NCI-H526 treated with DMSO at 0.1 percent for 48 hours (cell line): ENCODE measurements at places on chromosomes 16 and 17.

GRCh38 chr16:22220069-22220440 is 14.0 kb downstream of the EEF2K start:
- DNase-seq: no peak

DNA sequence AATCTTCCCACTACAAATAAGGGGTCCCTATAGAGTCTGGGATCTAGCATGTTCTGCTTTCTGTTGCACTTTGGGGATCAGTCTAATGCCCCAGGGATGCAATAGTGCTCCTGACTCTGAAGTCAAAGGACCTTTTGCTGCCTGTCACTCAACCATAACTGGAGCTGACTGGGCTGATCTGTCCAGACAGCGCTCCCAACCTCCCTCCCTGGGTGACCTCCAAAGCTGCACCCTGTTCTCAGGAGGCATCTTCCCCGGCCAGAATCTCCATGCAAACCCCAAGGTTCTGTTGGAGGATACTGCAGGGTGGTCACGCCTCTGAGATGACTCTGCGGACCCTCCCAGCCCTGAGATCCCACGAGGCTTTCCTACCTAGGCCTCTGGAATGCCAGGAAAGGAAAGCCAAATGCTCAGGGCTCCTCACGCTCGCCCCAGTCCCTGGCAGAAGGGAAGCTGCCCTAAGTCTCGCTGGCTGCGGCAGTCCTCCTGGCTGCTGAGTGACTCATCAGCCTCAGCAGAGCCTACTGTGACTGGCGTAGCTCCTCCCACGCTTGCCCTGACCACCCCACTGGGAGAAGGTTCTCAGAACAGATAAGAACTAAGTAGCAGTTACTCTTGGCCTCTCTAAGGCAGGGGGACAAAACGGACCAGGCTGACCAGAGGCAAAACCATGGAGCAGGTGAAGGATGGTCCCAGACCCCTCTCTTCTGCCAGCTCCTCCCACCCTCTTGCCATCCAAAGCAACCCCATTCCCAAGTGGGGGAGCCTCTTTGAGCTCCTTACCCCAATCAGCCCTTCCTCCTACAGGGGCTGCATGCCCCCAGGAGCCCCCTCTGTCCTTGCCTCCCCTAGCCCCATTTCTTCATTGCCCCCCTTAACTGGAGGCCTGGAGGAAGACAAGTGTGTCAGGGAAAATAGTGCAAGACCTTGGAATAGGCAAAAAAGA is 124.1 kb upstream of the TNRC6C start:
- DNase-seq: no peak

- no peak for DNase-seq
Measured at GRCh38 chr17:82924812-82925211, 85.0 kb upstream of the ZNF750 start.

- no peak for DNase-seq
Measured at GRCh38 chr17:28812748-28813377, 29.7 kb downstream of the FAM222B start.

DNA sequence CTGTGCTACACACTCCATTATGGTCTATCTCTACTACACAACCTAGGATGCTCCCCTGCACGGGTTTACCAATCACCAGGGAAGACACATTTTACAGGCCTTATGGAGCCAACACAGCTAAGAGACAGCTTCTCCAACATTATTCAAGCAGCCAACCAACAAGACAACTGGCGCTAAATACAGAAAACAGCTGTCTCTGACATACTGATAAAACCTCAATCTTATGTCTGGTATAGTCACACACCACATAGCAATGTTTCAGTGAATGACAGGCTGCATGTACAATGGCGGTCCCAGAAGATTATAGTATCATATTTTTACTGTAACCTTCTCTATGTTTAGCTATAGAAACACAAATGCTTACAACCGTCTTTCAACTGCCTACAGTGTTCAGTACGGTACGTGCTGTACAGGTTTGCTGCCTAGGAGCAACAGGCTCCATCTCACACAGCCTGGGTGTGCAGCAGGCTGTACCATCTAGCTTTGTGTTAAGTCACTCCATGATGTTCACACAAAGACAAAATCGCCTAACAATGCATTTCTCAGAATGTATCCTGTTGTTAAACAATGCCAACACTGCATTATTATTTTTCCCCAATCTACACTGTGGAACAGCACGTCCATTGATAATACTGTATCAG is 10.9 kb downstream of the USP22 start:
- DNase-seq: no peak

DNA sequence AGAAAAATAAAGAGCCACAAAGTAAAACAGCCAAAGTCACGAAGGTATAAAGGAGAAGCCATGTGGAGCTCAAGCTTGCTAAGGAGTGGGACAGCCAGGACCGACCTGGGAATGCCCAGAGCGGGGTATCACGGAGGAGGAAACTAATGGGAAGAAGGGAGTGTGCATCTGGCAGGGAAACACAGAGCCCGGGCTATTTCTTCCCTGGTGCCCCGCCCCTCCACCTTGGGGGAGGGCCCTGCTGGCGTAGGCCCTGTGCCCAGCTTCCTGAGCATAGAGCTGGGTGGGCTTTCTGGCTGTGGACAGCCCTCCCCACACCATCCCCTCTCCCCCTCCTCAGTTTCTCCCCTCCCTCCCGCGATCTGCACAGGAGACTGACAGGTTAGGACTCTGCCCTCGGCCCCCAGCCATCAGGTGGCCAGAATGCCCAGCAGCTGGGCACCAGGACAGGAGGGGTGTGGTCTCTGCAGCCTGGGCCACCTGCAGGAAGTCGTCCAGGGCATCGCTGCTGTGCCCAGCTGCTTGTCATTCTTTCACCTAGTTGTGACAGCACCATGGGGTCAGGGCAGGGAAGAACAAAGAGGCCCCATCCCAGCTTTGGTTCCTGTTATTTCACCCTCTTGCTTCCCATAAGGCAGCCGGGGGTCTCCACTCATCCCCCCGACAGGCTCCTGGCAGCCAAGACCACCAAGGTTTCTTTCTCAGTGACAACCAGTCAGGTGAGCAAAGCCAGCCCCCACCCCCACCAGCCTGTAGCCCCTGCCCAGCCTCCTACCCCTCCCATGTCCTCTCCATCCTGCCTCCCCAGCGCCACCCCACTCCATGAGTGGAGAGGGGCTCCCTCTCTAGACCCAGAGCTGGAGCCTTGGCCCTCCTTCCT is 7.1 kb upstream of the DCAF7 start:
- no peak for DNase-seq

- DNase-seq: no peak
Measured at GRCh38 chr17:55229276-55229675, 35.5 kb upstream of the HLF start.

DNA sequence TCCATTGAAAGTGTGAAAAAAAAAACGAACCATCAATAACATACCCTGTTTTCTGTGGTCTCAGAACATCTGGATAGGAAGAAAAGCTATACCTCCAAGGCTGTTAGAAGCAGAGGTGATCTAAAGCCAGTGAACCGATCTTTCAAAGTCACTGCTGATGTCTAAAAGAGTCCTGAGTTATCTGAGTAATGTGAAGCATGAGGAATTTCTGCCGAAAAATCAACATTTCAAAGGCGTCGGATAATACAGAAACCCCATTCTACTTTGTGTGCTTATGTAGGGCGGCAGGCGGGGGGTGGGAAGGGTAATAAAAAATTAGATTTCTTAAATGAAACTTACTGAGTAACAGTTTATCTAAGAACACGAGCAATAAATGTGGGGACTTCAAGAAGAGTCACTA is 3.9 kb downstream of the XYLT1 start:
- no peak for DNase-seq

DNA sequence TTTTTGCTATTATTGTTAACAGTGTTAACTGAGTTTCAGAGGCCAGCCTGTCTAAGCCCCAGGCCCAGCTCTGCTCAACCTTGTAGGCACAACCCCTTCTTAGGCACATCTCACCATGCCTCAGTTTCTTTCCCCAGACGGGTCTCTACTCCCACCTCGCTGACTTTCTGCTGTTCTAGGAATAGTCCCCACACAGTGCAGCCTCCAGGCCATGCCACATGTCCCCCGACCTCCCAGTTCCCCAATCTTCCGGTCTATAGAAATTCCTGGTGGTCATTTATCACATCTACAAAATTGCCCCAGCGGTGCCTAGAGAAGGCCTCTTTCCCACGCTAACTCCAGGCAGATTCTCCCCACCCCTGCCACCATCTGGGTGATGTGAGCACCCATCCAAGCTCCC is 34.8 kb downstream of the ADGRG5 start:
- DNase-seq: no peak
